COR-L47 (cell line): ENCODE measurements at places on chromosomes 16 and 17.

DNA sequence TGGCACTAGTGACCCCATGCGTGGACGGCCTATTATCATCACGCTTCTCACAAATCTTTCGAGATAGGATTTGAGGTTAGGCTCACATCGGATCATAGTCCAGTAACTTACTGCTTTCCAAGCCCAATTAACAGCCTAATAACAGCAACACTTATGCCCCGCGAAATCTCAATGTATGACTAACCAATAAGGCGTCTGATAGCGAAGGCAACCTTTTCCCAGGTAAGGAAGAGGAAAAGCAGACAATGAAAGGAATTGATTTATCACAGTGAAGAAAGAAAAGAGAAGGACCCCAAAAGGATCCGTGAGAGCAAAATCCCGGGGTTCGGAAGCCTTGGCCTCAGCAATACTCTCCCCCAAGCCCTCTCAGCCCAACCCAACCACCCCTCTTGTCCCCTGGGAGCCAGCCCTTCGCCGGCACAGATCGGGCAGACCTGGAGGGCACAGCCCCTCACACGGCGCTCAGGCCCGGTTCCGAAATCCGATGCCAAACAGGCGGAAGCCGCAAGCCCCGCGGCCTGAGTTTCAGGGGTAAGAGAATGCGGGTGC is 534 bp downstream of the GPATCH8 start:
- no peak for DNase-seq

GRCh38 chr17:7435676-7436555 is 681 bp downstream of the TMEM102 start:
- DNase-seq, result no peak

GRCh38 chr17:7043497-7044198 is at the start of gene SLC16A11:
TSS of gene SLC16A11 (minus strand) at chr17:7044092. CDS start at chr17:7043513, 579 bp downstream.
- DNase-seq, result peak; percentile 74

GRCh38 chr16:67606632-67607031 is 38.3 kb upstream of the CARMIL2 start:
- no peak for DNase-seq
